SJCRH30 (cell line): ENCODE measurements at places on chromosomes 3 and 15. TPM values are rescaled to one million over a fixed set of nuclear protein-coding genes. Genes with fewer than 3 reads are reported as not detected.

The TAGLN3 gene
- 19.1 and 19.8 TPM in 2 replicates for total RNA-seq

GRCh38 chr15:73464602-73465001 lies 21.6 kb downstream of the REC114 start:
- H3K27me3 ChIP-seq, result peaks cover 1% of the 10 kb centered on the region; the same call in 1 of the 2 replicates
- no peak overlapping the region for H3K27ac ChIP-seq
- no peaks in the 10 kb centered on the region for H3K36me3 ChIP-seq
- H3K4me1 ChIP-seq, result no peaks in the 10 kb centered on the region
- no peak overlapping the region for H3K4me3 ChIP-seq

DNA sequence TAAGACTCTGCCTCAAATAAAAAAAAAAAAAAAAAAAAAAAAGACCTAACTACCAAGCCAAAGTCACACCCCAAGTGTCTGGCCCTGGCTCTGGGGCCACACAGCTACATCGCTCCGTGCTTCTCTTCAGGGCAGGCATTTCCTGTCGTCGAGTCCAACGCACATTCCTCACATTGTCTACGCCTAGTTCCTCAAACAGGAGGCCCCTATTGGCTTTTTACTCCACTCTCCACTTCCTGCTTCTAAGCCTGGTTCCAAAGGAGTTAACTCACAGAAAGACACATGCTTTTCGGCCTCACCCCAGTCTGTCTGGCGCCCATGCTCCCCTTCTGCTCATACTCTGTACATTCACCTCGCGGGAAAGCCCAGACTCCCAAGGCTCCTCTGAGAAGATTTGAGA lies 28.8 kb downstream of the KNG1 start:
- no peak overlapping the region for H3K4me3 ChIP-seq
- H3K27me3 ChIP-seq, result no peaks in the 10 kb centered on the region
- DNase-seq, result peak; percentile 55
- no peaks in the 10 kb centered on the region for H3K4me1 ChIP-seq

GRCh38 chr15:39320355-39320754 lies 260.5 kb upstream of the THBS1 start:
- no peak for DNase-seq
- no peaks in the 10 kb centered on the region for H3K4me1 ChIP-seq
- no peaks in the 10 kb centered on the region for H3K27me3 ChIP-seq
- H3K27ac ChIP-seq, result no peak overlapping the region
- H3K36me3 ChIP-seq, result no peaks in the 10 kb centered on the region; the same call in 1 of the 2 replicates

DNA sequence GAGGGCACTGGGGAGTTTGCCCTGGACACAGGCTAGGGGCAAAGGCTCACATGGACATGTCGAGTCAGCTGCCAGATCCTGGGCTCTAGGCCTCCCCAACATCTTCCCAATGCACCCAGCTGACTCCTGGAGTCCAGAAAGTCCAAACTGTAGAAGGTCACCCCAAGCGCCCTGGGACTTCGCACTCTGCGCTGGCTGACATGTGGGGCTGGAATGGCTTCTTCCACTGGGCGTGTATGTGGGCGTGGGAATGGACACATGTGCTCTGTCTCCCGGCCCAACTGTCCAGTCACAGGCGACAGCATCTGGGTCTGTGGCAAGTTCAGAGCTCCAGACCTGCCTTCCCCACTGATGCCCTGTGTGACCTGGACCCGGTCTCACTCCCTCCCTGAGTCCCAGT lies 13.2 kb upstream of the FURIN start:
- H3K4me3 ChIP-seq, result no peak overlapping the region
- no peaks in the 10 kb centered on the region; the same call in 1 of the 2 replicates for H3K27me3 ChIP-seq
- H3K36me3 ChIP-seq, result no peaks in the 10 kb centered on the region
- H3K4me1 ChIP-seq, result no peaks in the 10 kb centered on the region

GRCh38 chr3:111666041-111666735 lies 71.0 kb upstream of the ZBED2 start:
- H3K27me3 ChIP-seq, result no peaks in the 10 kb centered on the region
- H3K36me3 ChIP-seq, result no peaks in the 10 kb centered on the region
- peaks cover 13% of the 10 kb centered on the region for H3K4me1 ChIP-seq

- H3K27me3 ChIP-seq, result no peaks in the 10 kb centered on the region
- no peak for DNase-seq
- no peak overlapping the region for H3K27ac ChIP-seq
- H3K4me3 ChIP-seq, result no peak overlapping the region
- no peaks in the 10 kb centered on the region for H3K4me1 ChIP-seq
Observed at GRCh38 chr15:34651997-34652725, 68.7 kb upstream of the GOLGA8B start.
